Activated naive CD8-positive, alpha-beta T cell treated with anti-CD3 and anti-CD28 coated beads, Interleukin-2, amount 10 ng/mL, durations not matched to agents 7 days and 5 days (primary cell): ENCODE measurements at places on chromosomes 7 and 10. TPM values are rescaled to one million over a fixed set of nuclear protein-coding genes. Genes with fewer than 3 reads are reported as not detected.

ABLIM1 gene
- 137 TPM for total RNA-seq

VAX1 gene
- not detected for total RNA-seq

GSTO1 gene
- 97.7 TPM for total RNA-seq

- no peak for DNase-seq
These were observed 207.7 kb upstream of the TEX47 start for GRCh38 chr7:89002981-89003956.

DNA sequence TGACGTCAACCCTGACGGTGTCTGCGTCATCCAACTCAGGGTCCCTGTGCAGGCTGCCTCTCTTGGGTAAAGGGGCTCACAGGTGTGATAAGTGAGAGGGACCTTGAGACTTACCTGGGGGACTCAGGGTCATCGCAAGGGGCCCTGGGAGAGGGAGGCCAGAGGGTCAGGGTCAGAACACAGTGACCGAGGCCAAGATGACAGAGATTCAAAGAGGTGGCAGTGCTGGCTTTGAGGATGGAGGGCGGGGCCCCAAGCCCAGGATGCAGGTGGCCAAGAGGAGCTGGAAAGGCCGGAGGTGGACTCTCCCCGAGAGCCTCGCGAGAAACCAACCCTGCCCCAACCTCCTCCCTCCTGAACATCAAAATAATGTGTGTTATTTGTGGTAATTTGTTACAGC is 165.2 kb upstream of the PPP2R2D start:
- no peak for DNase-seq

- DNase-seq, result no peak
These were observed 33.6 kb upstream of the A1CF start for GRCh38 chr10:50919010-50919409.

GRCh38 chr7:94883616-94884015 is 23.8 kb upstream of the PPP1R9A start:
- DNase-seq, result no peak

- DNase-seq, result peak; percentile 96
These were observed 494 bp upstream of the BMPR1A start for GRCh38 chr10:86755740-86756510.

DNA sequence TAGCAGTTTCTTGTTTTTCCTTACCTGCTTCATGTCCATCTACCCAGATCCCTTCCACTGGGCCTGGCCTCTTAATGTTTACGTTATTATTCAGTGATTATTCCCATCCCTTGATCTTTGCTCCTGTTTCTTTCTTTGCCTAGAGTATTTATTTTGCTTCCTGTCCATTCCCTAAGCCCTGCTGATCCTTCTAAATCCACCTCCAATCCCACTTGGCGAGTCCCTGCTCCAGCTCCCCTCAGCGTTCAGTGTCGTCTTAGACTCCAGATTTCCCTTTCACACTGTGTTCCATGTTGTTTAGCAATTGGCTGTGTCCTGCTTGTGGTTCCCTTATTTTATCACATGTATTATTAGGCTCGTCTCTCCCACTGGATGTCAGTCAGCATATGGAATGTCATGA is 7.3 kb downstream of the PPP2R2D start:
- DNase-seq, result no peak

- no peak for DNase-seq
These were observed 150.9 kb upstream of the ODAD2 start for GRCh38 chr10:28149746-28150145.

DNA sequence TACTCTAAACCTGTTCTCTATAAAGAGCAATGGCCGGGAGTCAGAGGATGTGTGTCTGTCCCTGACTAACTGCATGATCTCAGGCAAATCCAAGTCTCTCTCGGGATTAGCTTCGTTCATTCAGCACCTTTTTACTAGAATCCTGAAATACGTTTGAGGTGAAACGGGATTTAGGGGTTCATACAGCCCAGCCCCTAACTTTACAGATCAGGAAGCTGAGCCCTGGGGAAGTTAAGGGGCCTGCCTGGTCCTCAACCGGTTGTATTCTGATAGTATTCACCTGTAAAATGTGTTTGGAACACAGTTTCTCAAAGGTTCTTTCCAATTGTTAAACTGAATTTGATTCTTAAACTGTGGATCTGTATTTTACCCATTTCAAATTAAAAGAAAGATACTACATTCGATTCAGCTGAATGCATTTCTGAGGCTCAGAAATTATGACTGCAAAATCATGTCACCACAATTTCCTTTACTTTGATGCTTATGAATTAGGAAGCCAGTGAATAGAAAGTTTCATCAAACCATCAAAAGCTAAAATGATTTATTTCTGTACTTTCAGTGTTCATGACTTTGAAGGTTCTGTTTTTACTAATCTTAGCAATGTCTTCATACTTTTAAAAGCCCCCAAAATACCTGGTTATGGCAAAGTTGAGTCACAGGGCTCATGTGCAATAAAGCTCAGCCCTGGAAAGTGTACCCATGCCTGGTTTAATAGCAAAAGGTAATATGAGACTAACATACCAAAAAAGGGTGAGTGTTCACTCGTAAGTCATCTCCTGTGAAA is 28.9 kb upstream of the EZH2 start:
- DNase-seq, result no peak

DNA sequence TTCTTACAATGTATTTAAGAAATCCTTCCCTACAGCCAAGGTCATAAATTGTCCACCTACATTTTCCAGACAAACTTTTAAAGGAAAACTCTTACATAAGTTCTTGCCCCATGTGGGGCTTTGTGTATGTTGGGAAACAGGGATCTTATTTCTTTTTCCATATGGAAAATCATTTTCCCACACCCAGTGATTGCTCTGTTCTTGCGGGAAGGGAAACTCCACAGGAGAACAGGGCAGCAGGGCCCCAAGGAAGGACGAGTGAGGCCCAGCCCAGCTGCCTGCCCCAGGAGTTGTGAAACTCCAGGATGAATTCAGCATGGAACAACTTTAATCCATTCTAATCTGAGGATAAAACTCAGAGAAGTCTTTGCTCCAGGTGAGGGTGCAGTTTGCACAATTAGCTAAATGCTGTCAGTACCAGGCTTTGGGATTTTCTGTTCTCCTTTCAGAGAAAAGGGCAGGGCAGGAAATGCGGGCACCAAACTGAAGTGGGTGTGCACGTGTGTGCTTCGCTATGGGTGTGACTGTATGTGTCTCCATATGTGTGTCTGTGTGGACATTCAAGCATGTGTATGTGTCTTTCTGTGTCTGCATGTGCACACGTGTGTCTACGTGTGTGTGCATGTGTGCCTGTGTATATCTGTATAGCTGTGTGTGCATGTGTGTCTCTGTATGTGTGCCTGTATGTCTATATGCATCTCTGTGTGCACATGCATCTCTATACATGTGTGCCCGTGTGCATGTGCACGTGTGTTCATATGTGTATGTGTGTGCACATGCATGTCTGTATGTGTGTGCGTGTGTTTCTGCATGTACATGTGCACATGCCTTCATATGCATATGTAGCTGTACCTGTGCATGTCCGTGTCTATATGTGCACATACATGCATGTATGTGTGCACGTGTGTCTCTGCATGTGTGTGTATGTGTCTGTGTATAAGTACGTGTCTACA is 102.0 kb upstream of the FAM20C start:
- no peak for DNase-seq

DNA sequence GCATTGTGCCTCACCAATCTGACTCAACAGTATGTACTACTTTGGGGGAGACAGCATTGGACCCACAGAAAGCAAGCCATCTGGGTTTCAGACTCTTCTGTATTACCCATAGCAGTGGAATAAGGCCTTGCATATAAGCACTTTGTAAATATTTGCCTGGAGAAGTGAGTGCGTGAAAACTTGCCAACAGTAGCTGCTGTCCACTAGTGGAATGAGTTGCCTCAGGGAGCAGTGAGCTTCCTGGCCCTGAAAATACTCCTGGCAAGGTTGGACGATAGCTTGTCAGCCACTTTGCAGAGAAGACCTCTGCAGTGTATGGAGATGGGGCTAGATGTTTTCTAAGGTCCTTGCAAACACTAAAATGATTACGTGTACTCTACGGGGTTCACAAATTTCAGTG is 21.6 kb downstream of the GARS1 start:
- no peak for DNase-seq

DNA sequence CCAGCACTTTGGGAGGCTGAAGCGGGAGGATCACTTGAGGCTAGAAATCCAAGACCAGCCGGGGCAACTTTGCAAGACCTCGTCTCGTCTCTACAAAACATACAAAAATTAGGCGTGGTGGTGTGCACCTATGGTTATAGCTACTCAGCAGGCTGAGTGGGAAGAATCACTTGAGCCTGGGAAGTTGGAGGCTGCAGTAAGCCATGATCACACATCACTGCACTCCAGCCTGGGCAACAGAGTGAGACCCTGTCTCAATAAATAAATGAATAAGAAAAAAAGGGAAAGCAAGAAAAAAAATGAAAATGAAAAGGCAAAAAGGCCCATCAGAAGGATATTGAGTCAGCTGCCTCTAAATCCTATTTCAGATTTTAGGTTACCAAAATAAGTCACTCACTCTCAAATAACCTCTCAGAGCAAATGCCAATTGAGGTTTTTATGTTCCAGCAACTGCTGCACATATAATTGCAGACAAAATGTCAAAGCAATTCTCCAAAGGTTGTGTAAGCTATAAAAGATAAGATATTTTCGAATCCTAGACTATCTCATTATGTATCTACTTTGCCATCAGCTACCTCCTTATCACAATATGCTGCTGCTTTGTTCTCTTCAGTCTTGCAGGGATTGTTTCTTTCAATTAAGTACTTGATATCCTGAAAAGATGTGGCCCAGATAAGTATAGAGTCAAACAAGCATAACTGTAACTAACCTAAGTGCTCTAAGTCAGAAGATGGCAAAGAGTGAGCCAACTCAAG is 4.7 kb downstream of the BAZ1B start:
- no peak for DNase-seq

DNA sequence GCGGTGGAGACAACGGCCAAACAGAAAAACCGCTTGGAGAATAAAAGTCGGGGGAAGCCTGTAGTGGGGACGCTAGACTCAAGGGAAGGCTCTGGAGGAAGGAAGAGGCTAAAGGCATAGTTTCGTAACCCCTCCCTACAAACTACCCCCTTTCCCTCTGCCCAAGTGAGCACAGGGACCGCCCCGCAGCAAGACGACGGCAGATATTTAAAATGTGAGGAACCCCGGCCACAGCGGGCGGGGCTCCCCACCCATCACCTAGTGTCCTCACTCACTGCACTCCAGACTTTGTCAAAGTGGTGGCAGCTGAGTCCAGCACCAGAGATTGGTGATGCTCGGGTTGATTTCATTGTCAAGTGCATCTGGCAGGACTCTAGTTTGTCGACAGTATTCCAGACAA is 69.1 kb downstream of the PRKAG2 start:
- DNase-seq, result no peak
